ENCODE measurements at places on chromosomes 2 and 18.

- DNase-seq = peak; percentile 24
Observed at GRCh38 chr2:28750316-28751251, 1.0 kb upstream of the PPP1CB start.

GRCh38 chr2:12507295-12507694 is 209.4 kb upstream of the TRIB2 start:
- DNase-seq = peak; percentile 83

- DNase-seq = peak; percentile 67
Observed at GRCh38 chr18:55280503-55280902, 307.5 kb downstream of the TCF4 start.

- DNase-seq = no peak
Observed at GRCh38 chr18:45342166-45342565, 273.1 kb upstream of the SLC14A2 start.

- DNase-seq = no peak
Observed at GRCh38 chr2:207871506-207871905, 101.8 kb upstream of the FZD5 start.

DNA sequence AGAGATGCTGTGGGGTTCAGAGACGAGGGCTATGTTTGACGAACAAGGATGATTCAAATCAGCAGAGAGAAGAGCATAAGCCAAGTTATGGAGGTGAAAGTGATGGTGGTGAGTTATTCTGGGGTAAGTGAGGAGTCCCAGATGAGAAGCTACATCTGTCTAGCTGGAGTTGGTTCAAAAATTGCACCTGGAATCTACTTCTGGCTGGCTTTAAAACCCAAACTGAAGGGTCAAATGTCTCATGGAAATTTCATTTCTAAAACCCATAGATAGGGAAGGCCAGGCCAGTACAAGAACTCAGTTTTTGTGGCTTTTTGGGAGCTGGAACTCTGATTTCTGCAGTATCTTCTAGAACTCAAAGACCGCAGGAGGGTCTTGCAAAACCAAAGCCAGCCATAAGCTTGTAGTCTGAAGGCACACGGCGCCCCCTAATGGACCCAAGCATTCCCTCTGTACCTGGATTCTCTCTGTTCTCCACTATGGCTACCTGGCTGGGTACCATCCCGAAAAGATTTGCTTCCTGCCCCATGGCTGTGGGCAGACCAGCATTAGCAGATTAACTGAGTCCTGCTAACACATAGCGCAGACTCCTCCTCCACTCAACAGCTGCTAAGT is 229.1 kb upstream of the SLC14A2 start:
- peak; percentile 50 for DNase-seq

DNA sequence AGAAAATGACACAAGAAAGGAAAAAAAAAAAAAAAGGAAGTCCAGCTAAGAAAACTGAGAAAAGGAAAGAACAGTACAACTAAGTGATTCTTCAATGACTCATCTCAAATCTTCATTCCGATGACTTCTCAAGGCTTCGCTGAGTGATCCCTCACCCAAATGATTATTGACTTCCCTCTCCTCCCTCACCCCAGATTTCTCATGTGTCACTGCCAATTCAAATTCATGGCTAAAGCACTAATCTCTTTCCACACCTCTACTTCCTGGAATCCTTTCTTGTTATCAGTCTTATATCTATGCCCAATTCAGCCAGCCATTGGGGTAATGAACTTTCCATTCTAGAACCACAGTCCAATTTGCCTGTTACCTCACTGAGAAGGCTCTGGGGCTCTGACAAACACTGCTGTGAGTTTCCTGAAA is 7.2 kb upstream of the ABCB11 start:
- peak; percentile 20 for DNase-seq

GRCh38 chr2:172561270-172561669 is 5.4 kb downstream of the PDK1 start:
- DNase-seq = no peak

DNA sequence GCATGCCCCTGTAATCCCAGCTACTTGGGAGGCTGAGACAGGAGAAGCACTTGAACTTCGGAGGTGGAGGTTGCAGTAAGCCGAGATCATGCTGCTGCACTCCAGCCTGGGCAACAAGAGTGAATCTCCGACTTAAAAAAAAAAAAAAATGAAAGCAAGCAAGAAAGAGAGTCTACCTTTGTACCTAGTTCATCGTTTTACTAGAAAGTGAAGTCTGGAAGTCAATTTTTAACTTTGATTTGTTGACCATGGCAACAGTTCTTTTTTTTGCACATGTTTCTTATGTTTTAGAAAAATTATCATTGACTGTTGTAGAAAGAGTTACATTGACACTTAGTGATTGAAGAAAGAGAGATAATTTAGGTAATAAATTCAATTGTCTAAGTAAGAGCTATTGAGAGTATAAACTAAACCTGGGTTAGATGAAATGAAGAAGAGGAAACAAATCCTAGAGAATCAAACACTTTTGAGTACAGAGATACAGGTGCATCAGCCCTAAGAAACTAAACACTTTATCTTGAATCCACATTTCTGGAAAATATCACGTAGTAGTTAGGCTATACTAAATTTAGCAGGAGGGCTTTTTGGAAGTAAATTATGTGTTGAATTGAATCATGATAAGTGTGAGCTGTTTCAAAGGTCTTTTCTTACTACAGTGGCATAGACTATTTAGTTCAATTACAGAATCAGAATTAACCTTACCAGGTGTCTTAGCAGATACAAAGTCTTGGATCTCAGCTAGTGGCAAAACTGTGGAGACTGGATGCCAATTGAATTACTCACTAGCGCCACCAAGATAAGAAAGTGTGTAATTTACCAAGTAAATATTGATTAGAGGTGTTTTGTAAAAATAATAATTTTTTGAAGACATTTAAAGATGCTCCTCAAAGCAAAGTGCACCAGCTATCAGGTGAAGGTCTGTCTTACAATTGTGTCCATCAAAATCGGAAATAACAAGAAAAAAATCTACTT is 303.4 kb upstream of the NRXN1 start:
- DNase-seq = no peak

DNA sequence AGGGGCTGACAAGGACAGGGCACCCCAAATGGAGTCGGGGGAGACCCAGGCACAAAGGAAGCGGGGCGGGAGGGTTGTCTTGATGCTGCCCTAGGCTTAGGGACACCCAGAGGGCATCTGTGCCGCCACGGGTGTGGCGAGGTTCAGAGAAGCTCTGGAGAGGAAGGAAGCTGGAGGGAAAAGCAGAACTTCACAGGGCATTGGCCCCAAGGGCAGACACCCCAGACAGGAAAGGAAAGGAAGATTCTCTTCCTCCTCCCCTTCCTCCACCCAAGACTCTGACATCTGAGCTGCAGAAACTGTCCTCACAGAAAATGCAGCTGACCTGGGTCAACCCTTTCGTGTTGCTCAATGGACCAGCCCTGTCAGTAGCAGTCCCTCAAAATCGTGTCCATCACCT is 25.6 kb downstream of the DNMT3A start:
- DNase-seq = no peak

- DNase-seq = peak; percentile 16
Observed at GRCh38 chr2:57376985-57377384, 669.6 kb upstream of the VRK2 start.

DNA sequence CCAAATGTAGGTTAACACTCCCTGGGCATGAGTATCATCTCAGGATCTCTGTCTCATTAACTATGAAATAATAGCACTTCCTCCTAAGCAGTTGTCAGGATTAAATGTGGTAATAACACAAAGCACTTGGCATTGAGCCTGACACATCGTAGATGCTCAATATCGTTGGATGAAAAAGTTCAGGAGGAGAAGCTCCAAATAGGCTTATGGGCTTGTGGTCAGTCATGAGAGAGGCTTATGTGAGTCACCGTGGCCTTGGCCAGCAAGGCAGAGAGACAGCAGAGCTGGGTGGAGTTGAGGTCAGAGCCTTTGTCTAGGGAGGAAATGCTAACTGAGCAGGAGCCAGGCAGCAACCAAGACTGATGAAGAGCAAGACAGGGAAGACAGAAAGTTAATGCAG is 68.3 kb upstream of the PPM1B start:
- peak; percentile 75 for DNase-seq

DNA sequence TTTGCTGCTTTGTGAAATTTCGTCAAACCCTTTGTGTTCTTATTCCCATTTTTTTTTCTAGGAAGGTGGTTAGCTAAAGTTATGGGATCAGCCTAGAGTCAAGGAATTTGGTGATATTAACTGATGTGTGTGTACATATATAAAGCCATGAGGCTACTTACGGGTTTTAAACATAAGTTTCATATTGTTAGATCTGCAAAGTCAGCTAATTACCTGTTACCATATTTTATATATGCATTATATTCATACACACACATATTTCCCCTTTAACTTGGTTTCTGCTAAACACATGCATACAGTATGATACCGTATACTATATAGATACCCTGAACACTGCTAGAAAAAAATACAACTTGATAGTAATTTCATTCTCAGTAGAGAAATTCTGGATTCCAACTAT is 241.0 kb downstream of the NYAP2 start:
- DNase-seq = no peak

- peak; percentile 7 for DNase-seq
Observed at GRCh38 chr2:198762441-198762840, 695.3 kb downstream of the SATB2 start.

DNA sequence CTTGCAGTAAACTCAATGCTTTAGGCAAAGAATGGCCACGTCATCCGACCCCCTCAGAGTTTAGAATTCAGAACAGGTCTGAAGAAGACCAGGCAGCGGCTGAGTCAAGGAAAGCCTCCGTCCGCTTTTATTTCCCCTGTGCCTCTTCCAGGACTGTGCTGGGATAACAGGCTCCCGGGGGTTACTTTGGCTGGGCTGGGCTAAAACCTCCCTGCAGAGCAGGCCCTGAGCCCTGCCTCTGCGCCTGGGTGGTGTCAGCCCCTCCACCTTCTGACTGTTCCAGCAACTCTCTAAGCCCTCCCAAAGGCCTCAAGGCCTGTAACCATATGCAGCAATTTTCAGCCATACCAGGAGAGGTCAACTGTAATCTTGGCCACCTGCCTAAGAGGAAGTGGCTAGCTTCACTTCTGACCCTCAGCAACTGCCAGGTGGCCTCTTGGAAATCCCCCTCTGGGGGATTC is 166.5 kb downstream of the RPIA start:
- DNase-seq = peak; percentile 2

DNA sequence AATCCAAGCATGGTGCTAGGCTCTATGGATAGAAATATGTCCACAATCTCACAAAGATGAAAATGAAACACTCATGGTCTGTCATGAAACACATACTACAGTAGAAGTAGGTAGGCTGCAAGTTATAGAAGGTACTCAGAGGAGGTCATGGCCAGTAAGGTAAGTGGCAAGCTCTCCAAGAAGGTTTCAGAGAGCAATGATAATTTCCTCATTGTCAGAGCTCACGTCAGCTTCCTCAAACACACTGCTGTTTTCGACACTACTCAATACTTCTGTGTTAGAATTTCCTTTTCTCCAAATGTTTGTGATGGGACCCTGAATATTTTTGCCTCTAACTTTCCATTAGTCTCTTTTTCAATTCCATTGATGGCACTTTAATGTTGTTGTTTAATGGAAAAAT is 25.5 kb downstream of the CCDC141 start:
- no peak for DNase-seq

DNA sequence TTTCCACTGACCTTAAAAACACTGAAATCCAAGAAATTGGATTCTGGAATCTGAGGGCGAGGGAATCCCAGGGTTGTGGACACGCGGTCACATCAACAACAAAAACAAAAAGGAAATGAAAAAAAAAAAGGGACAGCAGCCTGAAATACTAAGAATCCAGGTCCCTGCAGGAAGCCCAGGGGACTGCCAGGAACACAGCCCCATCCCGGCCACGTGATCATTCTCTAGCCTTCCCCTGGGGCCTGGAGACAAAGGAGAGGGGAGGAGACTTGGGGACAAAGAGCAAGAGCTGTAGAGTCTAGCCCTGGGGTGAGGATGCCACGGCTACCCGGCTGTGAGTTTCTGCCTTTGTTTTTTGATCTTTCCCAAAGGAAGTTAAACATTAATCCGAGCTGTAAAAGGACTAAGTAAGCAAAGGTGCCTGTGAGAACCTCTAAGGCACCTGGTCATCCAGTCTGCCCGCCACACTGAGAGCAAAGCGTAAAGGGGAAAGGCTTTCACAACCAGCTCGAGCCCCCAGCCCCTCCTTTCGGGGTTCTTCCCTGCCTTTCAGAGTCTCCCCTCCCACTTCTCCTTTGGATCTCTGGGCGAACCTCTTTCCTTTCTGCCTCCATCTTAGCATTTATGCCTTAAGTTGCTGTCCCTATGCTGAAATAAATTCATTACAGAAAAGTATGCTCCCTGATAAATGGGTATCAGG is 57.9 kb upstream of the MSH2 start:
- DNase-seq = peak; percentile 86

GRCh38 chr2:37448342-37449120 is 104.1 kb downstream of the QPCT start:
- DNase-seq = no peak

DNA sequence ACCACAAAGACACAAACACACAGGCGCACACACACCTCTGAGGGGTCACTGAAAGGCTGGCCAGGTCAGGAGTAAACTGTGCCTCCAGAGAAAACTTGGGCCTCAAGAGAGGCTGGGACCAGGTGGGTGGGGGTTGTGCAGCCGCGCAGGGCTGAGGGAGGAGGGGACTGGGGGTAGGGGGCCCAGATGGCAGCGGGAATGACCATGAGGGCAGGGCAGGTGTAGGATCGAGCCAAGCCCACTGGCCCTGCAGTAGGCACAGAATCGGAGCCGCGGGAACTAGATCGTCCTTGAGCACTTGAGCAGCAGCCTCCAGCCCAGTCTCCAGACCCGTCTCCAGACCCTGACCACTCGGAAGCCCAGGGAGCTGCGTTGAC is 36.8 kb downstream of the ANKMY1 start:
- DNase-seq = no peak

- no peak for DNase-seq
Observed at GRCh38 chr18:9722691-9723090, 14.6 kb downstream of the RAB31 start.

DNA sequence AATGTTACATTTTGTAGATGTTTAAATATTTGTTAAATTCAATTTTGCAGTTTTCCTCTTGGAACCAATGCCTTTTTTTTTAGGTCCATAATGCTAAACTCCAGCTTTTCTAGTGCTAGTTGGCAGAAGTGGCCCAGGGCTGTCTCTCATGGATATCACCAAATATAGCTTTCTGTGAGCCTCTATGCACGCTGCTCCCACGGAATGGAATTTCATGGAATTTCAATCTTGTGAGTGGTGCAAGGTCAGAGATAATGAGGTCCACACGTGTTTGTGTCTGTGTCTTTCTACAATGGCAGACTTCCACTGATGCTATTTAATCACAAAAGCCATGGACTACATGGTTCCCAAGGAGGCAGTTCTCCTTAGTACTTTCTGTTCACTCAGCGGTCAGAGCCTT is 191.5 kb upstream of the PARD3B start:
- peak; percentile 26 for DNase-seq

DNA sequence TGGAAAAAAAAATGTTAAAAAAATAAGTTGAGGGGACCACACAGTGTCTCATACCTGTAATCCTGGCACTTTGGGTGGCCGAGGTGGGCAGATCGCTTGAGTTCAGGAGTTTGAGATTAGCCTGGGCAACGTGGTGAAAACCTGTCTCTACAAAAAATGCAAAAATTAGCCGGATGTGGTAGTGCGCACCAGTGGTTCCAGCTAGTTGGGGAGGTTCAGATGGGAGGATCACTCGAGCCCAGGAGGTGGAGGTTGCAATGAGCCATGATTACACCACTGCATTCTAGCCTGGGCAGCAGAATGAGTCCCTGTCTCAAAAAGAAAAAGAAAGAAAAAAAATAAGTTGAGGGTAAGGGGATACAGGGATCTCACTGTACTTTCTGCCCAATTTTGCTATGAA is 6.1 kb upstream of the KYNU start:
- no peak for DNase-seq
